ENCODE measurements at places on chromosomes 11 and 22. TPM values are rescaled to one million over a fixed set of nuclear protein-coding genes. Genes with fewer than 3 reads are reported as not detected.

GPR152 gene
- polyA plus RNA-seq: not detected

CSKMT gene
- 9.0 TPM for polyA plus RNA-seq

CTSF gene
- polyA plus RNA-seq: 33.9 TPM

EXPH5 gene
- 8.1 TPM for polyA plus RNA-seq

ZP1 gene
- not detected for polyA plus RNA-seq

MS4A1 gene
- 0.78 TPM for polyA plus RNA-seq

CCDC116 gene
- 1.6 TPM for polyA plus RNA-seq

MUC6 gene
- polyA plus RNA-seq: 0.35 TPM

PACS1 gene
- polyA plus RNA-seq: 44.7 TPM

MN1 gene
- polyA plus RNA-seq: 2.2 TPM

GRCh38 chr11:122984186-122985011 is 2.8 kb upstream of the BSX start:
- no peak for DNase-seq

- DNase-seq: no peak
Observed at GRCh38 chr11:94241896-94242295, 62.5 kb upstream of the IZUMO1R start.

DNA sequence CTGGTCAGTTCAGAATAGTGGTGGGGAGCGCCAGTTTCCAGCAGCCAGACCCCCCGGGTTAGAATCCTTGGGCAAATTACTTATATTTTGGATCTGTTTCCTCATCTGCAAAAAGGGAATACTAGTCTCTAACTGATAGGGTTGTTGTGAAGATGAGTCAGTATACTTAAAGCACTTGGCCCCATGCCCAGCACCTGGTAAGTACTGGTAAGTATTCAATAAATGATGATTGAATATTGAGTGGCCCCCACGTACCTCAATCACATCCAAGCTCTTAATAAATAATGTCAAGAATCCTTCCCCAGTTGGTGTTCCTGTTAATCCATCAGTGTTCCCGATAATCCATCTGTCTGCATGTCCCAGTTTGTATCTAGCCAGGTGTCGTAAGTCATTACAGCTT is 12.1 kb downstream of the ACP2 start:
- DNase-seq: no peak

GRCh38 chr22:46352276-46352675 is 16.8 kb downstream of the TRMU start:
- DNase-seq: no peak

GRCh38 chr22:31477329-31477728 is 12.3 kb downstream of the EIF4ENIF1 start:
- no peak for DNase-seq

DNA sequence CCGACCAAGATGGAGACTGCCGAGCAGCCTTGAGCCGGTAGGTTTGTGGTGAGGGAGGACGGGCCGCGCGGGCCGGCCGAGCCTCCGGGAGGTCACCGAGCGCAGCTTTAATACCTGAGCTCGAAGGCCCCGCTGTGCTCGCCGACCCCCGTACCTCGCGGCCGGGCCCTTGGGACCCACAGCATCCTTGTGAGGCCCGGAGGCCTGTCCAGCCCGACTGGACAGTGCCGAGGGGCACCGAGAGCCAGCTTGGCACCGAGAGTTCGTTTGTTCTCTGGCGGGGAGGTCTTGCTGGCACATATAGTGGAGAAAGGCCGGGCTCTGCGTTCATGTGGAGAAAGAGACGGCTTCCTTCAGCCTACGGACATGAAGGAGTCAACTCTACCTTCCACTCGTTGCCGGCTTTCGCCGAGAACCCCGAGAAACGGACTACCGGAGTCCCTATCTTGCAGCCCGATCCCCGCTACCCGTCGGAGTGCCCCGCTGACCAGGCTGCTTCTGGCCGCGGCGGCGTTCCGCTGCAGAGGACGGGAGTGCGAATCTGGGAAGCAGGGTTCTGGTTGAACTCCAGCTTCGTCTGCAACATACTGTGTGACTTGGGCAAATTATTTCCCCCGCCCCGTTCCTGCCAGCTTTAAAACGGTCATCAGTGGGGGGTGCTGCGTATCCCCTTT is 349 bp downstream of the TSSC4 start:
- DNase-seq: no peak

GRCh38 chr11:72740562-72741428 is 11.4 kb downstream of the ARAP1 start:
- DNase-seq: no peak

- no peak for DNase-seq
Observed at GRCh38 chr11:12629601-12630313, 44.5 kb upstream of the TEAD1 start.

- peak; percentile 61 for DNase-seq
Observed at GRCh38 chr22:30425616-30426387, at the start of gene MTFP1. MTFP1 (plus strand) TSS chr22:30425768; CDS start chr22:30425880, 112 bp downstream.

GRCh38 chr11:10607462-10608132 is 39.1 kb upstream of the LYVE1 start:
- no peak for DNase-seq

GRCh38 chr11:47127213-47127612 is 49.5 kb downstream of the ARFGAP2 start:
- no peak for DNase-seq

DNA sequence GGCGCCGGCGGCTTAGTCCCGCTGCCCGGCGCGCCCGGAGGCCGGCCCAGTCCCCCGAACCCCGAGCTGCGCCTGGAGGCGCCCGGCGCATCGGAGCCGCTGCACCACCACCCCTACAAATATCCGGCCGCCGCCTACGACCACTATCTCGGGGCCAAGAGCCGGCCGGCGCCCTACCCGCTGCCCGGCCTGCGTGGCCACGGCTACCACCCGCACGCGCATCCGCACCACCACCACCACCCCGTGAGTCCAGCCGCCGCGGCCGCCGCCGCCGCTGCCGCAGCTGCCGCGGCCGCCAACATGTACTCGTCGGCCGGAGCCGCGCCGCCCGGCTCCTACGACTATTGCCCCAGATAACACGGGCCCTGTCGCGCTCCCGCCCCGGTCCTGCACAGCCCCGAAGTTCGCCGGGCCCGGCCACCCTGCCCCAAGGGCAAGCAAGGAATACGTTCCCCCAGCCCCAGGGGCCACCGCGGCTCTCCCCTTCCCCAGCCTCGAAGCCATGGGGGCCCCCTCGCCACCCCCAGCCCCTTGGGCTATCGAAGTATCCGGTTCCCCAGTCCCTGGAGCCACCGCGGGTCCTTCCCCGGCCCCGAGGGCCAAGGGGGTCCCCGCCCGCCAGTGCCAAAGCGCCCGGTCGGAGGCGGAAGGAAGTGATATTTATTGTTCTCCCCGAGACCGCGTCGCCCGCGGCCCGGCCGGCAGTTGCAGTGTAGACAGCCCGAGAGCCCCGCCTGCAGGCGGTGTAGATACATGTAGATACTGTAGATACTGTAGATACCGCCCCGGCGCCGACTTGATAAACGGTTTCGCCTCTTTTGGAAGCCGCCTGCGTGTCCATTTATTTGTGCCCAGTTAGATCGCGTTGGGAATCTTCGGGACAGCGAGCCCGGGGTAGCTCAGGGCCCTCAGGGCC is 6.2 kb downstream of the TBX1 start:
- no peak for DNase-seq

- no peak for DNase-seq
Observed at GRCh38 chr11:69531071-69531716, 49.7 kb downstream of the LINC01488 start.

DNA sequence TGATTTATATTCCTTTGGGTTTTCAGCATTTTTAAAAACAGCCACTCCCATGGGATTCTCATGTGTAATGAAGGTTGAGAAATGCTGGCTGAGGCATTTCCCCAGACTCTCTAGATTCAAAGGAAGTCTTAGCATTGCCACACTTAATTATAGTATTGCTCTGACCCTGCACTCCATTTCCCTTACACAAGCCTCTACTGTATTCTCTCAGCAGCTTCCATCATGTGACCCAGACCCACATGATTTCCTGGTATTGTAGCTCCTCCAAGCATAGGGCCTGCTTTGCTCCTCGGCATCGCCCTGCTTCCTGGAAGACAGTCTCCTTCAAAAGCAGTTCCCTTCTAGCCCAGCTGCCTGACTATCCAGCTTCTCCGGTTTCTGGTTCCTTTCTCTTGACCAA is 261.5 kb downstream of the LARGE1 start:
- DNase-seq: peak; percentile 36

DNA sequence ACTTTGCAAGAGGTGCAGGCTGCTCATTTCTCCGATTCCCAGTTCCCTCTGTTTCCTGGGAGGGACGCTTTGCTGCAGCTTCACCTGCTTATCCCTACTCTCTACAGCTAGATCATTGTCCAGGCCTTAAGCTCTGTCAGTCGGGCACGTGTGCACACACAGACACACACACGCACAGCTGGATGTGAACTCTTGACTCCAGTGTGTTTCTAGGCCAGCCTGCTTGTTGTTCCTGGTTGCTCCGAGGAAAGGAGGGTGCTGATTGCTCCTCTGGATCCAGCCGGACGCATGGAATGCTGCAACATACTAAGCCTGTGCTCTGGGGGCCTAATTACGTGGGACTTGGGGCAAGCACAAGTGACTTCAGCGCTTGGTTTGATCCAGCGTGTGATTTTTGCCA is 19.7 kb downstream of the ZNRF3 start:
- DNase-seq: peak; percentile 42

DNA sequence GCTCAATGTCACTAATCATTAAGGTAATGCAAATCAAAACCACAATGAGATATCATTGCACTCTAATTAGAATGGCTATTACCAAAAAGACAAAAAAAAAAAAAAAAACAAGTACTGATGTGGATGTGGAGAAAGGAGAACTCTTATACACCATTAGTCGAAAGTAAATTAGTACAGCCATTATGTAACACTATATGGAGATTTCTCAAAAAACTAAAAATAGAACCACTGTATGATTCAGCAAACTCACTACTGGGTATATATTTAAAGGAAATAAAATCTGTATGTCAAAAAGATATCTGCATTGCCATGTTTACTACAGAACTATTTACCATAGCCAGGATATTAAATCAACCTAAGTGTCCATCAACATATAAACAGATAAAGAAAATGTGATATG is 265.4 kb upstream of the ARHGAP20 start:
- DNase-seq: no peak

DNA sequence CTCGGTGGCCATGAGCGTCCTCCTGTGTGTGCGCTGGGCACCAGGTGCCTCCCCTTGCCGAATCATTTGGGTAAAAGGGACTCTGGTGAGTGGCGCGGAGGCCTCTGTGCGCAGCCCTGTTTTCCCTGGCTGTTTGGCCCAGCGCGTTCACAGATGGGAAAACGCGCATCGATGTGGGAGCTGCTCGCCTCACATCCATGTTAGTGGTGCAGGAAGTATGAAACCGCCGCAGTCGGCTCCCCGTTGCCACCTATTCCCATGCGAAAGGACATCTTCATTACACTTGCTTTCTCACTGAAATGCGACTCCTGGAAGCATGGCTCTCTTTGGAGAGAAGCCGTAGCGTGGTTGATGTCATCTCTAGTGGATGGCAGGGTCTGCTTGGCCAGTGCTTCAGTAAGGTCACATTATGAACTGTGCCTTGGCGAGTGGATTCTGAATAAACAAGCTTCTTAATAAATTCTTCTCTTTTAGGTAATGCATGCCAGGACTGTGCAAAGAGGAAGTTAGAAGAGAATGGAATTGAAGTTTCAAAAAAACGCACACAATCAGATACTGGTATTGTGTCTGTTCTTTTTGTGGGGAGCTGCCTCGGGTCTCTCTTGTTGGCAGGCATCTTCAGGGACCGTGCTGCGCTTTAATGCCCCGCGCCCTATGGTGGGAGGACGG is 26.3 kb downstream of the FAM118A start:
- no peak for DNase-seq

DNA sequence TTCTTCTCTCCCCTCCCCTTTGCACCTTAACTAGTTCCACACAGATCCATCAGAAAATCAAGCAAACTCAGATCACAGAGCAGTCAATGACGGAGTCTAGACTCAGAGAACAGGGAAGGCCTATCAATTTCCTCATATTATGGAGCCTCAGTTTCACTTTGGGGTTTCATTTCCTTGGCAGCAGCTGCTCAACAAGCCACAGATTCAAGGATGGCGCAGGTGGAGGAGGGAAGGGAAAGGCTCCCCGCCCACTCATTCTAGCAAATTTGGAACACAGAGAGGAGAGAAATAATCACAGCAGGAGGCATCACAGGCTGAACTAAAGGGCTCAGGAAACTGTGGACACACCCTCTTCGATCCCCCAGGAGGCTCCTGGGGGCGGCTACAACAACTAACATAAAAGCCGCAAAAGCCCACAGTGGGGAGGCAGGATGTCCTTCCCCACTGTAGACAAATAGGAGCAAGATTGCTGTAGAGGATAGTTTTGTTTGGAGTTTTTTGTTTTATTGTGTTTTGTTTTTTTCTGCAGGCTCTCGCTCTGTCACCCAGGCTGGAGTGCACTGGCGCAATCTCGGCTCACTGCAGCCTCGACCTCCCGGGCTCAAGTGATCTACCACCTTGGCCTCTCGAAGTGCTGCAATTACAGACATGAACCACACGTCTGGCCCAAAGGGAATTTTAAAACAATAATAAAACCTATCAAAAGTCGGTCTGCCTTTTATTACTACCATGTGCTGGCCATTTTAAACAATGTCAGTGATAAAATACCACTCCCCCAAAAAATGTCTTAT is 3.4 kb downstream of the PLAAT3 start:
- DNase-seq: no peak

DNA sequence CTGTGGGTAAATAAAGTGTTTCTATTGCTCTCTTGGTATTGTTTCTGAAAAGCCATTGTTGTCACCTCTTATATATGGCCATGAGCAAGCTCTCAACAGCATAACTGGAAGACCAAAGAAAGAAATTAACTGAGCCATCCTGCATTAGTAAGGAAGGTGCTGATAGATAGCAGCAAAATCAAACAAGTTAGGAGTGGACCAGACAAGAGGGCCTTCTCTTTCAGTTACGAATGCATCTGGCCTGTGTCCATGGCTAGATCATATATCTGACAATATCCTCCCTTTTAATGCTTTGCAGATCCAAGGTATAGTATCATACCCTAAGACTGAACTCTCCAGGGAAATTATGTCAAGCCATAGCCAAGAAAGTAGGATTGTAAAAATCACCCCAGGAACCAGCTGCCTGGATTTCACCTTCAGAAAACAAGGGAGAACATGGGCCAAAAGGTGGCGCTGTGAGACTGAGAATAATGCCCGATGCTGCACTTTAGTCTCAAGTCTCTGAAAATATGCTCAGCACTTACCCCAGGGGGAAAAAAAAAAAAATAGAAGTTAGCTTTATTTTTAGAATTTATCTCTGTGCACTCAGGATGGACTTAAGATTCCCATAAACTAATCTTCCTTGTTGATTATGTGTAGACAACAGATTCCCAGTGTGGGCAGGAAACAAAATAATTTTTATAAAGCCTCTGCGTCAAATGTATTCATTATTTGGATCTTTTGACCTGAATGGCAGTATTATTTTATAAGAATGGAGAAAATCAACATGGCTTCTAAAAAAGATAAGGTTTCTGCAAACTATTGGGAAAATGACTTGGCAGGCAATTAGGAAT is 415.1 kb downstream of the ETS1 start:
- peak; percentile 67 for DNase-seq

GRCh38 chr11:70886676-70887541 is 365.5 kb downstream of the SHANK2 start:
- no peak for DNase-seq

GRCh38 chr11:109432105-109432504 is 10.1 kb downstream of the C11orf87 start:
- DNase-seq: no peak

Data from right lung (tissue), 10 donors.